ENCODE measurements at places on chromosomes 12 and 14.

GRCh38 chr12:67909681-67910080 is 79.6 kb upstream of the IFNG-AS1 start:
- no peak for DNase-seq

DNA sequence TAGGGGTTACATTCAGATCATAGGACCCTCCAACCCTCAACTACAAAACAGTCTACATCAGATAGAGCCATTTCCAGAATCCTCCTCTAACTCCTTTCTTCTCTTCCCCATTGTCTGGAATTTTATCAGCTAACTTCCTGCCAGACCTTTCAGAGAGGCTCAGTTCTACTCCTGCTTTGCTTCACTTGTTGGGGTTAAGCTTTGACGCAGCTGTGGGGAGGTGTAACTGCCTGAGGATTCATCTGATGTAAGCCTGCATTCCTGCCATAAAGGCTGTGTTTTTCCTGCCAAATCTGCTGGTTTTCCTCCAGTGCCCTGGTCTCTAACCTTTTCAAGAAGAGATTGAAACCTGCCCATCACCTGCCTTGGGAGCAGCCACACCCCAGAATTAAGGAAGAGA is 16.9 kb downstream of the DHRS2 start:
- DNase-seq, result no peak

- DNase-seq, result no peak
Observed at GRCh38 chr12:26636710-26637328, 196.2 kb downstream of the ITPR2 start.

DNA sequence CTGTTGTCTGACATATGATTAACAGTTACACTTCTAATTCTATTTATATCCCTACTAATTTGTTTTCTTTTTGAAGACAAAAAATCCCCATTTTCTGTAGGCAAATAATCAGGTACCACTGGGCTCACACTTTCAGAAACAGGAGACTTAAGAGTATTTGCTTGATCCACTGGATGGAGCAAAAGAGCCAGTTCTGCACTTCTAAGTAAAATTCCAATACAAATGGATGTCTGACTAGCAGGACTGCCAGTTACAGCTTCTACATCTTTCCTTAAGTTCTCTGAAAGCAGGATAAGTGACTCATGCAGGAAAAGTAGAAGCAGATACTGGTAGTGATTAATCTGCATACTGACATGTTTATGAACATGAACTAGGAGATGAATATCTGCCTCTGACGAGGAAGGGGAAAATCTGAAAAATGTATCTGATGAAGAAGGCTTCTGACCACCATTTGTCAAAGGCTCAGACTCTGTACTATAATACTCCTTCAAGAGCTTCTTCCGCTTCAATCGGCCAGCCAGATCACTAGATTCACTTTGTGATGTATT is 73.8 kb upstream of the ANKS1B start:
- DNase-seq, result peak; percentile 17

DNA sequence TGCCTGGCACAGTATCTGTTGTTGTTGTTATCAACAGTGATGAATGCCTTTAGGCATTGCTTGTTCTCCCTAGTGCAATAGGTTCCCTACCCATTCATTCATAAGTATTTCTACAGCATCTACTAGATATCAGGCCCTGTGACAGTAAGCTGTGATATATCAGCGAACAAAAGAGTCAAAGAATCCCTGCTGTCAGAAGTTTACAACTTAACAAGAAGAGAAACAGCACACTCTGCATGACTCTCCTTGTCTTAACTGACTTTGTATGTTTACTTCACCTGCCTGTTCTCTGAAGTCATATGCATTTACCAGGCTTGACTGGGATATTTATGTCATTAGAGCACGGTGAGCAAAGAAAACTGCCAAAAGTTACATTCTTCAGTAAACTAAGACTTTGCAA is 452.2 kb upstream of the RPL10L start:
- DNase-seq, result no peak

GRCh38 chr14:21846227-21846885 is 172.7 kb upstream of the OR4E1 start:
- DNase-seq, result no peak

- DNase-seq, result peak; percentile 26
Observed at GRCh38 chr14:29906256-29906870, 21.3 kb downstream of the PRKD1 start.

- DNase-seq, result no peak
Observed at GRCh38 chr14:68703093-68703492, 89.8 kb downstream of the ZFP36L1 start.

DNA sequence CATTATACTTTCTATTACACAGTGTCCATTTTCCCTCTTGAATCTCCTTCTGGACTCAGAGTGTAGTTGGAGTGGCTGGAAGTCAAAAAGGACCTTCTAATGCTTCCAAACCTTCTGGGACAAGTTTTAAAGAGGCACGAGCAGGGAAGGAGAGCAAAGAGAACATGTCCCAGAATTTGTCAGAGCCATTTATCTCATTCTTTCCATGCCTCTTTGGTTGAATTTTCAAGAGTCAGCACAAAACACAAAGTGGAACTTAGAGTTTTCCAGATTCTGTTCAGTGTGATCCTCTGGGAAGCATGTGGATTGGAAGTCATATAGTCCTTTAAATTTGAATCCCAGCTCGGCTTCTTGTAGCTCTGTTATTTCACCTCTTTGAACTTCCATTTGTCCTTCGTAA is 138.2 kb upstream of the PWP1 start:
- peak; percentile 81 for DNase-seq

DNA sequence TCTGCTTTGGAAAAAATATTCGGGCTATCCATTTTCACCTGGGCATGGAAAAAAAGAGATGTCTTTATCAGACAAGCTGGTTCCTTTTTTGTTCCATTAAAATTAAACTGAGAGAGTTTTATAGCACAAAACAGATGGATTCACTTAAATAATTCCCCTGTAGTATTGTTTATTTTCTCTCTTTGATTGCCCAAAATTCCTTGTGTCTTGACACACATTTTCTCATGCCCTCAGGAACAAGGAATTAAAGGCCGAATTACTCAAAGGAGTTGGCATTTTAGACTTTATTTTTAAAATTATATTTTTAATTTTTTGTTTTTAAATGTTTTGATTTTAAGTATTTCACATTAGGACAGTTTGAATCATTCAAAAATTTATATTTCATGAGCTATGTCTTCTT is 69.6 kb upstream of the SLCO1C1 start:
- DNase-seq, result peak; percentile 45

DNA sequence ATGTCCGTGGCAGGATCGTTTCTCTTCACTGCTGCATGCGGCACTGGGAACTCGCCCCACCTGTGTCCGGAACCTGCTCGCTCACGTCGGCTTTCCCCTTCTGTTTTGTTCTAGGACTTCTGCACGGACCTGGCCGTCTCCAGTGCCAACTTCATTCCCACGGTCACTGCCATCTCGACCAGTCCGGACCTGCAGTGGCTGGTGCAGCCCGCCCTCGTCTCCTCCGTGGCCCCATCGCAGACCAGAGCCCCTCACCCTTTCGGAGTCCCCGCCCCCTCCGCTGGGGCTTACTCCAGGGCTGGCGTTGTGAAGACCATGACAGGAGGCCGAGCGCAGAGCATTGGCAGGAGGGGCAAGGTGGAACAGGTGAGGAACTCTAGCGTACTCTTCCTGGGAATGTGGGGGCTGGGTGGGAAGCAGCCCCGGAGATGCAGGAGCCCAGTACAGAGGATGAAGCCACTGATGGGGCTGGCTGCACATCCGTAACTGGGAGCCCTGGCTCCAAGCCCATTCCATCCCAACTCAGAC is 1.2 kb downstream of the FOS start:
- peak; percentile 59 for DNase-seq

DNA sequence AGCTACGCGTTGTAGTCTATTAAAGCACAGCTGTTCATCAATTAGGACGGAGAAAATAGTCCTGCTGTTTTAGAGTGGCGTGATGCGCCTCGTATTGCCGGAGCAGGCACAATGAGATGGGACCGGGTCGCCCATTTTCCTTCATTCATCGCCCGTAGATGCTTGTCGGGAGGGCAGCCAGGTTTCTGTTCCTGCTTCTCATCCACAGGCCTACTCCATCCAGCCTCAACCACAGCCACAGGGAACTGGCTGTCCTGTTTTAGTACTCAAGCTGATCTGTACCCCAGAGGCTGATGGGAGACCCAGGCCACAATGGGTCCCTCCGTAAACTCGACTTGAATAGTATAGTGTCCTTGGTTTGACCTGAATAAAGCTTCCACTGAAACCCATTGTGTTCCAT is 264.0 kb downstream of the VRK1 start:
- no peak for DNase-seq

GRCh38 chr14:24909523-24910302 is 140.2 kb downstream of the STXBP6 start:
- DNase-seq, result no peak

GRCh38 chr12:124917841-124918621 is 3.6 kb upstream of the UBC start:
- DNase-seq, result no peak

DNA sequence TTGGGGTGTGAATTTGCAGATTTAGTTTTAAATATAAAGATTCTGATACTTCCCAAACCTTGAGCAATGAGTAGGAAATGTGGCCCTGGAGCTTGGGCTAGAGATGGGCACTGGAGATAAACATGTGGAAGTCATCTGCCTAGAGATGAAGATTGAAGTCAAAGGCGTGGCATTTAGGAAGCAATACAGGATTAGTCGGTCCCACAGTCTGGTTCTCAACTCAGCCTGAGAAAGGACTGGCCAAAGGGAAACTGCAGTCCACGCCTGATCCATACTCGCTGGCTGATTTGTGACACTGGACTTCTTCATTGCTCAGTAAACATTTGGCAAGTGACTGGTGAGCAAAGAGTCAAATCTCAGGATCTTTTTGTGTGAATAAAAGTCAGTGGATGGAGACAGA is 268.2 kb upstream of the ATP2B1 start:
- DNase-seq, result no peak

- DNase-seq, result no peak
Observed at GRCh38 chr12:11688831-11689230, 39.4 kb downstream of the ETV6 start.

All from muscle of leg (tissue), 16 donors.